Brain microvascular endothelial cell (primary cell): ENCODE measurements at places on chromosomes 11 and 22.

DNA sequence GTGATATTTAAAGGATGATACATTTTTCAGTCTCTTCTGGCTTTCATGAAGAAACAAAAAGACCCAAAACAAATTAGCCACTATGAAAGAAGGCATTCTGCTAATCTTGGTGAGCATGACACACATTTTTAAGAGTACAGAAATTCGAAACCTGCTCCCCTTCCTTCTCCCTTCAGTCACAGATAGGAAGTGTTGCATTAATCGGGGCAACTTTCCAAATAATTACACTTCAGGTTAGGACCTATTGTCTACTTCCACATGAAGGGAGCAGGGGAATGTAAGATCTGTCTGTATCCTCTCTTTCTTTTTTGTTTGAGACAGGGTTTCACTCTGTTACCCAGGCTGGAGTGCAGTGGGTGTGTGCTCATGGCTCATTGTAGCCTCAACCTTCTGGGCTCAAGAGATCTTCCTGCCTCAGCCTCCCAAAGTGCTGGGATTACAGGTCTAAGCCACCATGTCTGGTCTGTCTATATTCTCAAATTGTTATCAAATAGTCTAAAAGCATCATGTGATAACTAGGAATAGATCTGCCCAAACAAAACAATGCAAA is 45.8 kb downstream of the NCAM1 start:
- DNase-seq = no peak

DNA sequence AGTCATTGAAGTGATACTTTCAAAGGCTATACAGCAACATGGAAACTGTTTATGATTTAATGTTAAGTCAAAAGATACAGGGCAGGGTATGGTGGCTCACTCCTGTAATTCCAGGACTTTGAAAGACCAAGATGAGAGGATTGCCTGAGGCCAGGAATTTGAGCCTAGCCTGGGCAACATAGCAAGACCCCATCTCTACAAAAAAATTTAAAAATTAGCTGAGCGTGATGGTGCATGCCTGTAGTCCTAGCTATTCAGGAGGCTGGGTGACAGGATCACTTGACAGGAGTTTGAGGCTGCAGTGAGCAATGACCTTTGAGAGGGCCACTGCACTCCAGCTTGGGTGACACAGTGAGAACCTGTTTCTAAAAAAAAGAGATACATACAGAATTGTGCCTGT is 39.3 kb upstream of the ZBED5 start:
- no peak for DNase-seq

DNA sequence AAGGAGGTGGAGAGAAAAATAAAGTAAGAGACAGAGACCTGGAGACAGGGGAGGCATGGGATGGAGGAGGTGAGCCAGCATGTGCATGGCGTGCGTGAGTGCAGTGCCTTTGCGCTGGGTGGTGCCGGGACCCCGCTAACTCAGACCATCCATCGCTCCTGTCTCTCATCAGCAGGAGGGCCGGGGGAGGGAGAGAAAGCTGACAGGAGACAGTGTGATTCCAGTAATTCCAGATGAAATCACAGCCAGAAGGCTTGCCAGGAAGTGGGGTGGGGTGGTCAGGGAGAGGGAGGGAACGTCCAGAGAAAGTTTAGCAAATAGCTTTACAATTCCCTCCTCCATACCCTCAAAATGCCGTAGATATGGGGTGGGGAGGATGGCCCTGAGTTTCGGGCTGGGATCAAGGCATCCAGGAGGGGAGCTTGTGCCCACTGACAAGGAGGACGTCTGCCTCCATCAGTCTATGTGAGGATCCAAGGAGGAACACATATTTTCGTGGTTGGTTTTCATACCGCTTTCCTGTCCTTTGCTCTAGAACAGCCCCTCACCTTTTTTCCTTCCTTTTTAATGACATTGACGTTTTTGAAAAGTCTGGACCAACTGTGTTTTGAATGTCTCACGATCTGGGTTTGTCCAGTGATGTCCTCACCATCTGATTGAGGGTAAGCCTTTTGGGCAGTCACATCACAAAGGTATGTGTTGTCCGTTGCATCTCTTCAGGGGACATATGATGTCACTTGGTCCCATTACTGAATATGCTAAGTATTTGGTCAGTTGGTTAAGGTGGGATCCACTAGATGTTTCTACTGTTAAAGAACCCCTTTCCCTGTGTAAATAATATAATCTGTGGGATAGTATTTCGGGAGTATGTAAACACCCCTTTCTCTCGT is 567.3 kb downstream of the MIAT start:
- DNase-seq = peak; percentile 90

DNA sequence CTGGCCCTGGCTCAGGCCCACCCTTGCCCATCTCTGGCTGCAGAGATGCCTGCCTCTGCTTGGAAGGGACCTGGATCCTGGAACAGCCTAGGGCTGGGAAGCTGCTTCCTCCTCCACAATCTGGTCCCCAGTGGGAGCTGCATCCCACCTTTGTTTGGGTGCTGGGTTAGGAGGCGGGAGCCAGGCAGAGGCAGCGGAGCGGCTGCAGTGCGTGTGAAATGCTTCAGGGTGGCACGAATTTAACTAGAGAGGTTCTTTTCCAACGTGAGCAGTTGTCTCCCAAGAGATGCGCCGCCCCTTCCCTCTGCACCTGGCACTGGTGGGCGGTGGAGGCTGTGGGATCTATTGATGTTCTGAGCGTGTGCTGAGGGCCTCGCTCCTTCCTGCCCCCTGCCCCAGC is 31.6 kb downstream of the BRSK2 start:
- no peak for DNase-seq

- peak; percentile 83 for DNase-seq
Observed at GRCh38 chr22:20079745-20080444, at the start of gene DGCR8. Gene DGCR8, plus strand, starts transcription at chr22:20080241. Its CDS starts 5,723 bp downstream, at chr22:20085964.
